Peyer's patch (tissue), 4 donors: ENCODE measurements at places on chromosomes 6 and 20. TPM values are rescaled to one million over a fixed set of nuclear protein-coding genes. Genes with fewer than 3 reads are reported as not detected.

RAB44 gene
- 1.1 TPM for total RNA-seq

CD24 gene
- 38.9 TPM for total RNA-seq

SLC52A3 gene
- 176 TPM for total RNA-seq

TCF21 gene
- 2.5 TPM for total RNA-seq

DNA sequence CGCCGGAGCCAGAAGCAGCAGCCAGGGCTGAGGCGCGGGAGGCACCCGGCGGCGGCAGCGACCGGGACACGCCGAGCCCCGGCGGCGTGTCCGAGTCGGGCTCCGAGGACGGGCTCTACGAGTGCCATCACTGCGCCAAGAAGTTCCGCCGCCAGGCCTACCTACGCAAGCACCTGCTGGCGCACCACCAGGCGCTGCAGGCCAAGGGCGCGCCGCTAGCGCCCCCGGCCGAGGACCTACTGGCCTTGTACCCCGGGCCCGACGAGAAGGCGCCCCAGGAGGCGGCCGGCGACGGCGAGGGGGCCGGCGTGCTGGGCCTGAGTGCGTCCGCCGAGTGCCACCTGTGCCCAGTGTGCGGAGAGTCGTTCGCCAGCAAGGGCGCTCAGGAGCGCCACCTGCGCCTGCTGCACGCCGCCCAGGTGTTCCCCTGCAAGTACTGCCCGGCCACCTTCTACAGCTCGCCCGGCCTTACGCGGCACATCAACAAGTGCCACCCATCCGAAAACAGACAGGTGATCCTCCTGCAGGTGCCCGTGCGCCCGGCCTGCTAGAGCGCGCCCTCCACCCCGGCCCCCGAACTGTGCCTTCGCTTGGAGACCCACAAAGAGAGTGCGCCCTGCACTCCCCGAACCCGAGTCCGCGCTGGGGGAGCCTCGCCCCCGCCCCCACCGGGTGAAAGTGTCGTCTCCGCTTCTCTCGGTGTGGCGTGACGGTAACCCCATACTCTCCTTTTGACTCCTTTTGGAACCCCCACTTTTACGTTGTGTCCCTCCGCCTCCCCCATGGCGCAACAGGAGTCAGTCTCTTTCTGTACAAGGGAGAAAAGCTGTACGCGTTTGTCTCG is 1.6 kb downstream of the INSM1 start:
- H3K4me3 ChIP-seq = peak overlapping the region; percentile 44
- H3K27ac ChIP-seq = no peak overlapping the region
- H3K4me1 ChIP-seq = no peaks in the 10 kb centered on the region
- DNase-seq = peak; percentile 66
- peaks cover 59% of the 10 kb centered on the region for H3K27me3 ChIP-seq

DNA sequence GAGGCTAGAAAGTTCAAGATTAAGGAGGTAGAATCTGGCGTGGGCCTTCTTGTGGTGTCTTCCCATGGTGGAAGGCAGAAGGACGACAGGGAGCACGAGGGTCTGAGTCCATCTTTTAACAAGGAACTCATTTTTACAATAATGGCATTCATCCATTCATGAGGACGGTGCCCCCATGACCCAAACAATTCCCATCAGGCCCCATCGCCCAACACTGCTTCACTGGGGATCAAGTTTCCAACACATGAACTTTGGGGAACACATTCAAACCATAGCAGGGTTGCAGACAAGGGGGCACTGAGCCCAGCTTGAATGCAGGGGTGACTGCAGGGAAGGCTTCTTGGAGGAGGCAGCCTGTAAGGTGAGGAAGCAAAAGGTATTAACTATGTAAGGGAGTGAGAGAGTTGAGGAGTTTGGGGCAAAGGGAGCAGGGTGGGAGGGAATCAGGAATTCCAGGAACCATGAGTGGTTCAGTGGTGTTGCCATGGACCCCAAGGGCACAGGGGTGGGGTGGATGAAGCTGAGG is 5.5 kb downstream of the RAB44 start:
- H3K27ac ChIP-seq = no peak overlapping the region
- DNase-seq = no peak
- H3K4me1 ChIP-seq = no peaks in the 10 kb centered on the region
- H3K4me3 ChIP-seq = no peak overlapping the region
- H3K36me3 ChIP-seq = no peaks in the 10 kb centered on the region
- no peaks in the 10 kb centered on the region for H3K27me3 ChIP-seq

GRCh38 chr6:14766391-14766994 is 479.4 kb upstream of the JARID2 start:
- H3K27me3 ChIP-seq = no peaks in the 10 kb centered on the region
- no peak overlapping the region for H3K4me3 ChIP-seq
- no peak overlapping the region for H3K27ac ChIP-seq
- no peaks in the 10 kb centered on the region for H3K4me1 ChIP-seq
- DNase-seq = no peak

GRCh38 chr20:60064554-60065196 is 106.5 kb downstream of the CDH26 start:
- H3K4me3 ChIP-seq = no peak overlapping the region
- DNase-seq = no peak
- no peaks in the 10 kb centered on the region for H3K4me1 ChIP-seq
- no peaks in the 10 kb centered on the region for H3K27me3 ChIP-seq

GRCh38 chr6:163900570-163900969 is 486.1 kb downstream of the QKI start:
- no peak for DNase-seq
- H3K27ac ChIP-seq = no peak overlapping the region
- no peak overlapping the region for H3K4me3 ChIP-seq

DNA sequence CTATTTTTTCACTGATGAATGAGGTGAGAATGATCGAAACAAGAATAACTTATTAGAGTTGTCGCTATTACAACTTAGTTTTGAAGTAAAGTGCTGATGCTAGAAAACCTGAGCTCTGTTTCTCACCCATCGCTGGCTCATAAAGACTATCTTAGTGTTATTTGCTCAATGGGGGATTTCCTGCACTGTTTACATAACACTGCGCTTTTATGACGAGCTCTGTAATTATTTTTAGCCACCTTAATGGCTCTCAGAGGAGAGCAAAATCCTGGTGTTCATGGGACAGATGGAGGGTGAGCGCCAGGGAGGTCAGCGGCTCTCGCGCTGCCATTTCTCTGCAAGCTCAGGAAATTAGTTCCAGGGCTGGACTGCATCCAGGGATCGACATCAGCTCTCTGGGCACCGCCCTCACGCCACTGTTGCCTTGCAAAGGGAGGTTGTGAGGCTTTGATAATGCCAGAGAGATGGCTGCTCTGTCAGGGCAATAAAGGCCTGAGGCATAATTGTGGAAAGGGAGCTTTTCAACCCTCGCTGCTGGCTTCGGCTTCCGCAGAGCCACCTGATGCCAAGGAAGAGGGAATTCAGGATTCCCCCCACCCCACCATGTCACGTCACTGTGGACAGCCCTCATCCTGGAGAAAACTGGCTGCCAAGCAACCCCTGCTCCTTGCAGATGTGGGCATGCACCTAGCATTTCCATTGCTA is 72.0 kb downstream of the DACT2 start:
- no peak overlapping the region for H3K27ac ChIP-seq
- DNase-seq = peak; percentile 81
- no peaks in the 10 kb centered on the region for H3K27me3 ChIP-seq
- H3K4me1 ChIP-seq = peaks cover 10% of the 10 kb centered on the region
- no peak overlapping the region for H3K4me3 ChIP-seq

DNA sequence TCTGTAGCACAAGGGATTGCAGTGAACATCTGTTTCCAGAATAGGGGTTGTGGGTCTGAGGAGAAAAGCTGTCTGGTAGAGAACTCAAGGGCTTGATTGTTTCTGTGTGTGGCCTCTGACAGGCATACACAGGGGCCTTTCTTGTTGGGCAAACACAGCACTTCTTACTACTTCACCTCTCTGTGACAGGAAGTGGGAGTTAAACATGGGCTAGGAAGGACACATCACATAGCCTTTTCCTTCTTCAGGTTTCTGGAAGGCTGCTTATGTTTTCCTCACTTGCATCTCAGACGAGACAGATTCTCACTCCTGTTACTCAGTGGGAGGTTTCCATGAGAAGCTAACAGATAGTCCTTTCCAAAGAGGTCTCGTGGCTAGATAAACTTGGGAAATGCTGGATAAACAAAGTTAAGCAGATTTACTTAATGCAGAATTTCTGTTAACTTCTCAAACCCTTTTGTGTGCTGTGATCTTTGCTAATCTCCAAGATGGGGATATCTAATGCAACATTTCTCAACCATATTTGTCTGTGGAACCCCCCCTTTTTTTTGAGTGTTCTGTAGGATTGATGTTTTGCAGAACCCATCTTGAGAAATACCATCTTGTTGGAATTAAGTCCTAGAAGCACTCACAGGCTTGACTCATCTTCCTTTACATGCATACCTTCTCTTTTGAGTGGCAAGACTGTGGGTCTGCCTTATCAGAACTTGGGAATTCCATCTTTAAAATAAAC is 41.9 kb upstream of the RNF8 start:
- H3K4me3 ChIP-seq = no peak overlapping the region
- no peak for DNase-seq
- no peak overlapping the region for H3K27ac ChIP-seq
- H3K36me3 ChIP-seq = no peaks in the 10 kb centered on the region
- no peaks in the 10 kb centered on the region for H3K4me1 ChIP-seq
- H3K27me3 ChIP-seq = no peaks in the 10 kb centered on the region

DNA sequence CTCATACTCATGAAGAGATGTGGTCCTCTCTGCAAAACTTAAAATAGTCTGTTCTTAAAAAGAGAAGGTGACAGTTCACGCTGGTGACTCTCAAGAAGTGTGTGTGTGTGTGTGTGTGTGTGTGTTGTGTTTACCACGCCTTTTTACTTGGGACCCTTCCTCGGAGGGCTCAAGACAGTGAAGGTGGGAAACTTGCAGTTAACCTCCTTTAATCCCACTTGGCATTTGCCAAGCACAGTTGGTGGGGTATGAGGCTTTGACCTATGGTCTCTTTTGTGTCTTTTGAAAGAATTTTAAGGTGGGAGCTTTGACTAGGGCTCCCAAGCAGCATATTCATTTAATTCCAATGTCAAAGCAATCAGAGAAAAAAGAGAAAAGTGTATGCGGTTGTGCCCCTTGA is 395.8 kb downstream of the TFAP2B start:
- H3K4me1 ChIP-seq = no peaks in the 10 kb centered on the region
- no peak overlapping the region for H3K4me3 ChIP-seq
- no peaks in the 10 kb centered on the region for H3K27me3 ChIP-seq
- H3K36me3 ChIP-seq = no peaks in the 10 kb centered on the region
- no peak overlapping the region for H3K27ac ChIP-seq
- no peak for DNase-seq

DNA sequence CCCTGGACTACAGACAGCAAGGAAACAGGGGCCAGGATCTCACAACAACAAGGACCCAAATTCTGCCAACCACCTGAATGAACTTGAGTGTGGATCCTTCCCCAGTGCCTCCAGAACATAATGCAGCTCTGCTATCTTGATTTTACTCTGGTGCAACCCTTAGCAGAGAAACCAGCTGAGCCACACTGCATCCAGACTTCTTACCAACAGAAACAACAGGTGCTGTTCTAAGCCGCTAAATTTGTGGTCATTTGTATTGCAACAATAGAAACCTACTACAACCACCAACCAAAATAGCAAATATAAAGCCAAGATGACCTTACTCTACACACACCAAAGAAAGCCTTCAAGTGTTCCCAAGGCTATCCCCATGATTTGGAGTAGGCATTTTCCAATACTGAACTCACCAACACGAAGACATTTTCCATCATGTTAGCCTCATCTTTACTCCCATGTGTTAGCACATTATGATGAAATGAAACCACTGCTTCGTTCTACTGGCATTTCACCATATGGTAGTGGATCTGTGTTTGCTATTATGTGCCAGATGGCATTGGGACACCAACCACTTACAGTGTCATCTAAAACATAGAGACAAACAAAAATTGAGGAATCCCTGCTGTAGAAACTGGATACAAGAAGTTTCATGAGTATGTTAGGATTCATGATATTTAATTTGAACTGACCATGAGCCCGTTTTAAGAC is 249.8 kb upstream of the ID4 start:
- no peak overlapping the region for H3K27ac ChIP-seq
- no peak overlapping the region for H3K4me3 ChIP-seq
- no peak for DNase-seq
- no peaks in the 10 kb centered on the region for H3K27me3 ChIP-seq
- H3K4me1 ChIP-seq = no peaks in the 10 kb centered on the region

DNA sequence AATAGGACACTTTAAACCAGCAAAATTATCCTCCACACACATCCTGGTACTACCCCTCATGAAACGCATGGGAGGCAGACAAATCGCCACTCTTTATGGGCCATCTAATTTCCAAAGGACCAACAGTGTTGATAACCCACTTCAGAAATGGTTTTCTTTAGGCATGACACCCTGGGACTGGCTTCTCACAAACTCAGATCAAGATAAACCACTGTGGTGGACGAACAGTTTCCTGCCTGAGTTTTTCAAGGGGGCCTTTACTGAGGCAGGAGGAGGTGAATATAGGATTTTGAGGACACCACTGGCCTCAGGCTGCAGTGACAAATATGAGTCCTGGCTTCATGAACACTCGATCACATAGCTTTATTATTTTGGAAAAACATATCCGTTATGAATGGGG is 26.0 kb downstream of the TRAM2 start:
- DNase-seq = no peak
- H3K4me1 ChIP-seq = no peaks in the 10 kb centered on the region
- H3K36me3 ChIP-seq = no peaks in the 10 kb centered on the region

GRCh38 chr6:140174524-140174923 is 800.1 kb upstream of the CITED2 start:
- H3K4me1 ChIP-seq = no peaks in the 10 kb centered on the region
- DNase-seq = no peak
- no peak overlapping the region for H3K27ac ChIP-seq
- H3K4me3 ChIP-seq = no peak overlapping the region
- no peaks in the 10 kb centered on the region for H3K27me3 ChIP-seq

GRCh38 chr6:157929076-157929475 is 52.6 kb upstream of the SYNJ2 start:
- no peak overlapping the region for H3K27ac ChIP-seq
- no peaks in the 10 kb centered on the region for H3K4me1 ChIP-seq
- H3K27me3 ChIP-seq = no peaks in the 10 kb centered on the region
- DNase-seq = no peak

GRCh38 chr6:31619805-31620585 is 520 bp upstream of the PRRC2A start:
- DNase-seq = peak; percentile 99
- peaks cover 4% of the 10 kb centered on the region for H3K4me1 ChIP-seq
- peak overlapping the region; percentile 100 for H3K4me3 ChIP-seq

DNA sequence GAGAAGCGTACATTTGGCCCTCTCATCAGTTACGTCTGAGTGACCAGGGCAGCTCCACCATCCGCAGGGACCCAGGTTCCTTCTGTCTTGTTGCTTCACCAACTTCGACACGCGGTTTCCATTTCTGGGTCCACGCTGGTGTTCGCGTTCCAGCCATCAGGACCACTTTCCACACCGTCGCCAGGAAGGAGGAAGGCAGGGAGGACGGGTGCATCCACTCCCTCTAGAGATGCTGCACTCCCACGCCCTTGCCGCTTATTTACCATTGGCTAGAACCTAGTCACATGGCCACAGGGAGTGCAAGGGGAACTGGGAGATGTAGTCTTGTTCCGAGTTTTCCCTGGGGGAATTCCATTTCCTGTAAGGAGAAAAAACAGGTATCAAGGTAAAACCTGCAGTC is 33.2 kb upstream of the SNX9 start:
- no peaks in the 10 kb centered on the region for H3K36me3 ChIP-seq
- no peaks in the 10 kb centered on the region for H3K4me1 ChIP-seq
- no peak overlapping the region for H3K27ac ChIP-seq
- no peaks in the 10 kb centered on the region for H3K27me3 ChIP-seq
- no peak overlapping the region for H3K4me3 ChIP-seq

- H3K27me3 ChIP-seq = no peaks in the 10 kb centered on the region
- no peak overlapping the region for H3K4me3 ChIP-seq
- H3K36me3 ChIP-seq = no peaks in the 10 kb centered on the region
- H3K4me1 ChIP-seq = no peaks in the 10 kb centered on the region
- DNase-seq = peak; percentile 62
Measured at GRCh38 chr6:136846046-136846445, 23.7 kb downstream of the PEX7 start.
